Cerebellar cortex (tissue), 1 donor: ENCODE measurements at places on chromosomes 2 and 18.
A peak's percentile ranks its signal among the peaks of the same experiment; 100 is the strongest.

DNA sequence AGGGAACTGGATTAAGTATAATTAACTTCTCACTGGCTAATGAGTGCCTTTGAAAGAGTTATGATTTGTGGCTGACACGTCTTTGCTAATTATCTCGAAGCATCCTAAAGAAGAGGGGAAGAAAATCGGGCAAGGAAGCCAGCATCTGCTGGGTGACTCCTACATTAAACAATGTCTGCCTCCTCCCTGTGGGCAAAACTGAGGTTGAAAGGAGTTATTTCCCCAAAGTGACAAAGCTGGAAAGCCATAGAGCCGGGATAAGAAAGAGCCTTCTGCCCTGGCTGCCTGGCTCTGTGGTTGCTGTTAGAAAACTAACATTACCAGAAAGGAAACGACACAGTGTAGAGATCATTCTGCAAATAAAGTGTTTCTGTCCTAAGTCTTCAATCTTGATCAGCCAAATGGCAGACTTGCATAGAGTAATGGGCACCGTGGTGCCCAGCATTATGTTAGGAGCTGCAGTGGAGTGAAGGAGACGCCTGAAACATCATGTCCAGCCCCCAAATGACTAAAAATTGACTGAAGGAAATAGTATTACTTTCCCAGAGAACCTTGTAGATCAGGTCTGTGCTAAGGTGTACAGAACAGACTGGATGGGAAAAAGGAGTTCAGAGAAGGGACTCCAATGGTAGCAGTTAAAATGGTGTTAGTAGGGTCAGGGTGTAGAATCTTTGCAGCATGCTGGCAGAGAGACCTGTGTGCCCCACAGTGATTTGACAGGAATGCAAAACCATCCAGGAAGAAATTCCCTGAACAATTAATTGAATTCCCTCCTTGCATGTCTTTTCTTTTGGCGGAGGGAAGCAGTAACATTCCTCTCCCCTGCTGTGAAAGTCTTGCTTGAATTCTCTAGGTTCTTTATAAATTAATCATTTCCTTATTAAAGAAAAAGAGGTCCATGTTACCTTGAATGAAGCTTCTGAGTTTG is 44.4 kb downstream of the ALPK2 start:
- DNase-seq, result no peak

DNA sequence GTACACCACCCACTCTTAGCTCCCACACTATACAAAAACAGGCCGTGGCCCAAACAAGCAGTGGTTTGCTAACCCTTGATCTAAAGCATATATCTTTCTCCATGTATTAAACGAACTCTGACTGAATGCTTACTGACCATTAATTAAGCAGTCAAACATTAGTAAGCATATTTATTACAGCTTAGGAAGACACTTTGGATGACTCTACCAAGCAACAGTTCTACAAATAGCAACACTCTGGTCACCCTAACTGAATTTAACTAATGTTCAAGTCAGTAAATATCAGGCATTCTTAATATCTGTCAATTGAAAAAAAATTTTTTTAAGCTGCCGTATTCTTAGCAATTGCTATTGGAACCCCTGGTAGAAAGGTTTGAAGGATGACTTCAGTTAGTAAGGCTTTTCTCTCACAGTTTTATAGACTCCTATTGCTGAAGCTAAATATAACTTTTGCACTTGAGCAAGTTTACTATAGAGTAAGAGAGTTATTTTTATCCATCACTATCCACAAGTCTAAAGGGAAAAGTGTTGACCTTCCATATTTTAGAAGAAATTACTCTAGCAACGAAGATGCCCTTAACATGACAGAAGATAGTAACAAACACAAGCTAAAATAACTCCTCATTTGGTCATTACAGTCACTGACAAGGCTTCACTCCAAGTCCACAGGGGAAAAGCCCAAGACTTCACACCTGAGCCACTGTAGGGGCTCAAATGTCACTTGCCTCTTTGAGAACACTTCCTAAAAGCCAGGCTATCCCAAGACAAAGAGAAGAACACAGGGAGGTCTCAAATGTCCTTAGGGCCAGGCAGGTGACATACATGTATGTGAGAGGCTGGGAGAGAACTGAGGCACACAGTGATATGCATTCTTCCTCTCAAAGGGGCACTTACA is 74.4 kb downstream of the RTN4 start:
- no peak for DNase-seq

- no peak for DNase-seq
Observed at GRCh38 chr18:45589356-45590035, 25.8 kb upstream of the SLC14A2 start.

GRCh38 chr2:210546424-210547208 is 9.8 kb upstream of the CPS1 start:
- no peak for DNase-seq

DNA sequence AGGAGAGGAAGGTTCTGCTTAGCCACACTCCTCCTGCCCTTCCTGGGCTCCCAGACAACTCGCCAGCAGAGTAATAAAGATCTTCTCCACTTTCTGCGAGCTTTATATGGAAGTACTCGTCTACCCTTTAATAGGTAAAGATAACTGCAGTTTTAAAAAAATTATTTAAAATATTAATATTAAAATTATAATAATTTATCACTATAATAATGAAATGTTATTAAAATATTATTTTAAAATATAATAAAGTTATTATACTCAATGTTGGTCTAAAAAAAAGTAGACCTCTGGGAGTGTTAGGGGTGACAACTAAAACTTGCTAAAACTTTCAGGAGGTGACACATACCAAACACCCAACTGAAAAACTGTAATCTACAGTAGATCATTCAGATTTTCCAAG is 81.5 kb downstream of the RBM43 start:
- no peak for DNase-seq

- DNase-seq, result no peak
Observed at GRCh38 chr2:198326431-198326830, 522.0 kb downstream of the PLCL1 start.

GRCh38 chr2:128452536-128453530 is 134.2 kb upstream of the HS6ST1 start:
- no peak for DNase-seq

GRCh38 chr18:10820681-10821080 is 294.9 kb downstream of the NAPG start:
- no peak for DNase-seq

GRCh38 chr2:203820969-203821368 is 46.6 kb upstream of the CTLA4 start:
- no peak for DNase-seq

- DNase-seq, result peak; percentile 39
Observed at GRCh38 chr2:68368654-68369336, 3.7 kb downstream of the PLEK start.

DNA sequence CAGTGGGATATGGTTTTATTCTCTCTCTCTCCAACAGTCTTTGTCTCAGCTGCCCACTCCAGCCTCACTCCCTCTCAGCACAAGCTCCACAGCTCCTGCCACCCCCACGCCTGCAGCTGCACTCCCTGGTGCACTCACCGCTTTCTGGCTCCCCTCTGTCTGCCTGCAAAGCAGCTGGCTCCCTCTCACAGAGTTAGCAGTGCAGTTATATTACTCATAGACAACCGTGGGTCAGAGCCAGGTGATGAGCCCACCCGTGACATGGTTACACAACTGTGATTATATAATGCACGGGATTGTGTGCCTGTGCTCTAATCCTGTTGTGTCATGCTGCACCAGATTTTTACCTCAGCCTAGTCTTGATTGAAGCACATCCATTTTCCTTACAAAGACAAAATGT is 276.9 kb upstream of the CHAC2 start:
- no peak for DNase-seq

DNA sequence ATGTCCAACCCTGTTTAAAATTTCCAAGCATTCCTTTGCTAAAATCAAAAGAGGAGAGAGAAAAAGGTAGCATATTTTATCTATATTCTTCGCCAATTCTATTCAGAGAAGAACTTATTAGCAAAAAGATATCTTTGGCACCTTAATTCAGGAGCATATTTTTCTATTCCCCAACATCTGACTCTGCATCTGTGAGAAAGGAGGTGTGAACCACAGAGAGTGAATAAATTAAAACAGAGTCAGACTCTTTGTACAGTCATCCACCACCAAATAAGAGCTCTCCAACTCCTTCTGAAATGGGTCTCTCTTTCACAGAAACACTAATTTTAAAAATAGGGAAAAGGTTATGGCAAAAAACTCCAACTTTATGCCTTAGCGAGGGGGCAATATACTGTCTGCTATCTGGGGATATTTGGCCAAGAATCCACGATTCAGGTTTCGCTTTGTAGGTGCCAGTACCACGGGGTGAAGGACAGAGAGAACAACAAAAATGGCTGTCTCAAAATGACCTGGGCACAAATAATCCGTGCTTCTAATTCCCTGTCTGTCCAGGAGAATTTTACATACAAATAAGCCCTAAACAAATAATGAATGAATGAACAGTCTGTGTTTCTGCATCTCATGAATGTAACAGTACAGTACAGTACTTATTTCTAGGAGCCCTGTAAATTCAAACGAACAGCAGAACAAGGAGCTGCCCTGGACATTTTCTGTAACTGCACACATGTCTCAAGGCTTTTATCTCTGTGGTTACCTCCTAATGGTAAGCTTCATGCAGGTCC is 43.4 kb downstream of the EPB41L3 start:
- peak; percentile 48 for DNase-seq

DNA sequence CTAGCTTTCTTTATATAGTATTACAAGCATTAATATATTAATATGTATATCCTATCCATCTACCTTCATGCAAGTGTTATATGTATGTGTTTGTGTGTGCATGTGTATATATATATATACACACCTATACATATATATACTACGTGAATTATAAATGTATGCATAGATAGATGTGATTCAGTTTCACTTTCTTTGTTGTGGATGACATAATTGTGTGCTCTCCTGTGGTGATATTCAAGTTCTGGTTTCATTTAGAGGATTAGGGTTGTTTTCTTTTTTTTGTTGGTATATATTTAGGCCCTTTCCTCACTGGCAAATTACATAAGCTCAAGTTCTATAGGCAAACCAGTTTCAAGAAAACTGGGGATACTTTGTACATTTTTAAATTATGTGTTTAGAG is 225.7 kb upstream of the FANCL start:
- no peak for DNase-seq

DNA sequence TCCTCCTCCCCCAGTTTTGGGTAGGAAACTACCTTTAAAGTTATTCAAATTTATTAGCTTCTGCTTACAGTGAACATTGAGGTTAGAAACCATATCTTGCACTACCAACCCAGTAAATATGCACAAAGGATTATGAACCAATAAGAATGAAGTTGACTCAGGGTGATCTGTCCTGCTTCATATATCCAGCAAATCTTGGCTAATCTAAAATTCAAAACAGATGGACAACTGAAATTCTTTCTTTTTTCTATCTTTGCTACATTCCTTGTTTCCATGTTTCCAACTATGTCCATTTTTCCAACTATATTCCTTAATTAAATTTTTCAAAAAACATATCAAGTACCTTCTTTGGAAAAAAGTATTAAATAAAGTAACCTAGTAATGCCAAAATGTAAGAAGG is 149.3 kb downstream of the FAM124B start:
- DNase-seq, result no peak

- DNase-seq, result no peak
Observed at GRCh38 chr2:62511636-62512035, 5.6 kb upstream of the TMEM17 start.

- DNase-seq, result no peak
Observed at GRCh38 chr18:11290786-11291185, 141.4 kb upstream of the PIEZO2 start.

- no peak for DNase-seq
Observed at GRCh38 chr2:1685957-1686783, 58.1 kb downstream of the PXDN start.

DNA sequence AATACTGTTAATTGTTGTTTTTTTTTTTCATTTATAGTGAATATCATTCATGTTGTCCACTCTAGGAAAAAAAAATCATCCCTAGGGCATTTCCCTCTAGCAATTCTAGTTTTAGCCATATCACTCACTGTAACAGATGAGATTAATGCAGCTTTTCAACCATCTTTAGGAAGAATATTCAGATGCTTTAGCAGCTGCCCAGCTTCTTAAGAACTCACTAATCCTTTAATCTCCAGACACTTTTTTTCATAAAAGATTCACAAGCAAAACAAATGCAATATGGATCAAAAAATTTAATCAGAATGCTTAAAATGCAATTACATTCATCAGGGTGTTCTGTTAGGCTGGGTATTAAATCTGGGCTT is 692.6 kb downstream of the ERBB4 start:
- no peak for DNase-seq

GRCh38 chr18:62959481-62959880 is 244.1 kb downstream of the PHLPP1 start:
- no peak for DNase-seq

GRCh38 chr2:19552270-19552669 is 193.8 kb upstream of the OSR1 start:
- no peak for DNase-seq
